ENCODE measurements at places on chromosomes 4 and X. TPM values are rescaled to one million over a fixed set of nuclear protein-coding genes. Genes with fewer than 3 reads are reported as not detected.

DNA sequence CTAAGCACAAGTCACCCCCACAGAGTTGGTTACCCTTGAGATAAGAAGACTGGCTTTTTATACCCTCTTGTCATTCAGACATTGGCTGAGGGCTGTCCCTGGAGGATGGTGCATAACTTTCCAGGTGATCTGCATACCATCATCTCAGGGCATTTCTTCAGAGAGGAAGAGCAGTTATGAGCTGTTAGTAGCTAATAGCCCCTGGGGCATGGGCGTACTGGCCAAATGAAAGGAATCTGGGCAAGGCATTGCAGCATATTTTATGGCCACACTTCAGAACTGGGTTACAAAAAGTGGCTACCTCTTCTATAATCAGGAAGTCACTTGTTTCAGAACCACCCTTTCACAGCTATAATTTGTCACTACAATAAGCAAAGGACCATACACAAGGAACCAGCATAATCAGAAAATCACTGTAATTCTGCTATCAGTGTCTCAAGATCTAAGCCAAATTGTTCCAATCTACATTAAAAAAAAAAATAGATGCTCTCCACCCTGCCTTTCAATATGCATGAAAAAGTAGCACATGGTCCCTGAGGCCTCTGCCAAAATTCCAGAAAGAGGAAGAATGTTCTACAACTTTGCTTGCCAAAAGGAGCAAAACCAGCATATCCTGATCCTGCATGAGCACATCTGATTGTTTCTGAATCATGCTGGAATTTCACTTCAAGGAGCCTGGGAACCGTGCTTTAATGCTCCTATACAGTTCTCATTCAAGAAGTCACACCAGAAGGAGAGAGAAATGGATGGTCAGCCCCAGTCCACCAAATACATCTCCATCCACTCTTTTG is 92.0 kb downstream of the TMEM144 start:
- DNase-seq = peak; percentile 60

- no peak for DNase-seq
Observed at GRCh38 chrX:151370906-151371305, 26.1 kb upstream of the VMA21 start.

- no peak for DNase-seq
Observed at GRCh38 chrX:18877469-18877868, 106.4 kb downstream of the PHKA2 start.

DNA sequence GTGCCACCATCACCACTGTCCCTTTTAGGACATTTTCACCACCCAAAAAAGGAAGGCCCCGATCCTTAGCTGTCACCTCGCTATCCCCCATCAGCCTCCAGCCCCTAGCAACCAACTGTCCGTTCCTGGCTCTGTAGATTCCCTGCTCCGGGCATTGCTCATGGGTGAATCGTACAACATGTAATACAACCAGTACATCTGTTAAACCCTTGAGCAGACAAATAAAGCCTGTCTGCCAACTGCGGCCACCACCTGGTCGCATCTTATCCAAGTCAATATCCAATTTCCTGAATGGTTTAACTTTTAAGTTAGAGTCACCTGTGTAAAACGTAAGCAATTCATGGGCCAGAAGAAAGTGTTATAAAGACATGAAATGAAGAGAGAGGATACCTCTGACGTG is 251.9 kb downstream of the AFAP1 start:
- DNase-seq = peak; percentile 66

DNA sequence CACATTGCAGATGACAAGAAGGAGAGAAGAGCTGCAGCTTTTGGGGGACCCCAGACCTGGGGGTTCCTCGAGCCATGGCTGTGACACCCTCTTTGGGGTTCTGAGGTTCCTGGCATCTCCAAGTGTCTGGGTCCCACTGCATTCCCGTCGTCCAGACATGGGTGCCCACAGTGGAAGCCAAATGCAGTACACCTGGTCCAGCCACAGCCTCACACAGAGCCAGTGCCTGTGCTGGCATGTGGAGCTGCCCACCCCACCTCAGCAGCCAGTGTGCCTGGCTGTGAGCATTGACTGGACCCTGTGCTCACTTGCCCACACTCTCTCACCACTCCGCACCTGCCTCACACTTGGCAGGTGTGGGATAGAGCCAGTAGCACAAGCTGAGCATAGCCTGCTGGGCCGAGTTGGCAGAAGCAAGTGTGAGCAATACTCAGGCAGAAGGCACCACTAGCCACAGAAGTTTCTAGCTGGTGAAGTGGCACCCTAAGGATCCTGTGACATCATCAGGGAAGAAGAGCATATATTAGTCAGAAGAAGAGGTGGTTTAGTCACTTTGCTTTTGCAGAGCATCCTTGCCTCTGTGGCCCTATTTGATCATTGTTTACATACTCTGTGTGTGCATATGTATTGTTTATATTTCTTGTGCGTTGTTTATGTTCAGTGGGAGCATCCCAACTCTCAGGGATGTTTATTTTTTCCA is 65.0 kb upstream of the MAGEB2 start:
- DNase-seq = no peak

- DNase-seq = peak; percentile 76
Observed at GRCh38 chr4:150302553-150302952, 224.3 kb downstream of the DCLK2 start.

GRCh38 chrX:11792461-11793421 is 34.7 kb downstream of the MSL3 start:
- no peak for DNase-seq

DNA sequence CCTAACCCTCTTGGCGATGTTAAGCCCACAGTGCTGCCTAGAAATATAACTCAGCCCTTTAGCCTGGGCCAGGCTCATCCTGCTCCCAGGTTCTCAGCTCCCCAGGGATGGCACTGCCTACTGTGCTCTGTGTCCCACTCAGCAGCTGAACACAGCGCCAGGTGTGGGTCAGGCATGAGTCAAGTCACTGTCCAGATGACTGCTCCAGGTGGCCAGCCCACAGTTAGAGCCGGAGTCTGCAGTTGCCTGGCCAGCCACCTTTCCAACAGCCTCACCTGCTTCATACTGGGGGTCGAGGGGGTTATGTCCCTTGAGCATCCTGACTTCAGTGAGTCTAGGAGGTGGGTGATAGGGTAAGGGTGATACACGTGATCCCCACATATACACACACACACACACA is 48.4 kb downstream of the TBC1D14 start:
- peak; percentile 43 for DNase-seq

GRCh38 chr4:184688447-184688846 is 38.9 kb downstream of the PRIMPOL start:
- peak; percentile 91 for DNase-seq

DNA sequence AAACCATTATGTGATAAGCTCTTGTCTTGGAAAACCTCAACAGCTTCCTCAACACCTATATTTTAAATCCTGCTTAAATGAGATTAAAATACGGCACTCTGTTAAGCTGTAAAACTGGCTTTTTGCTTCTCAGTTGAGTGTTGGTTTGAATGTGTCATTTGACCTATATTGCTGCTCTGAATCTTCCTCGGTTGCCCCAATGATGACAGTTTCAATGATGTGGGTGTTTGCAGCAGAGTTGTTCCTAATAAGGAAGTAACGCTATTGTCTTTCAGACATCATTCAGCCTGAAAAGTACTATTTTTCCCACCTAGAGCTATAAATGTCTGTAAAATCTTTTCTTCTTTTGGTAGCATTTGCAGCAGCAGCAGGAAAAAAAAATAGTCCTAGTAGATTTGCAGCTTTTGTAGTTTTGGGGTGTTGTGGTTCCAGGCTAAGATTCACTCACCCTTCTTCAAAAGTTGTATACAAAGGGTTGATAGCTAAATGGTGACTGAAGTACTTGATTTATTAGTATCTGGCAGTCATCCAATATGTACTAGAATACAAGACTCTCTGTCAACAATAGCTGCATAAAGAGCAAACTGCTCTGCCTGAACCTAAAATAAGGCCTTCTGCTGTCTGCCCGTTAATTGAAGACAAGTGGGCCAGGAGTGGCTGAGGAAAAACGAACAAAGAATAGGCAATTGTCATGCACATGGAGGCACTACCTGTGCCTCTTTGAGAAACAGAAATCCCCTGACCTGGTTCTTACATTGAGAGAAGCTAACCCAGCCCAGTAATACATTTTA is 333.1 kb downstream of the IL1RAPL1 start:
- DNase-seq = no peak

GRCh38 chr4:106806158-106806797 is 229.8 kb downstream of the DKK2 start:
- DNase-seq = no peak

DNA sequence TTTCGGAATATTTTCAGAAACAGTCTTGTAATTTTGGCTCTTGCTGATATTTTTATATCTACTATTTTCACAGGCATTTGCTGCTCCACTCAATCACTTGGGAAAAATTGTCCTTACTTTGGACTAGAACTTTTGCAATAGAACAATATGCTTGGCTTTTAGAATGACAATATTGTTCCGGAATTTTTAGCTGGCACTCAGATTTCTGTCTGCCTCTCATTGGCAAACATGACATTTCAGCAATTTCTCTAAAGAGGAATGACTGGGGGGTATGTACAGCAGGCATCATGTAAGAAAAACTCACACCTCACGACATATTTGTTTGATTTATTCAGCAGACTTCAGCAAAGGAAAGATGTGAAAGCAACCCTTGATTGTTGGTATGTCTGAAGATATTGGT is 243.6 kb upstream of the GPRIN3 start:
- DNase-seq = no peak

DNA sequence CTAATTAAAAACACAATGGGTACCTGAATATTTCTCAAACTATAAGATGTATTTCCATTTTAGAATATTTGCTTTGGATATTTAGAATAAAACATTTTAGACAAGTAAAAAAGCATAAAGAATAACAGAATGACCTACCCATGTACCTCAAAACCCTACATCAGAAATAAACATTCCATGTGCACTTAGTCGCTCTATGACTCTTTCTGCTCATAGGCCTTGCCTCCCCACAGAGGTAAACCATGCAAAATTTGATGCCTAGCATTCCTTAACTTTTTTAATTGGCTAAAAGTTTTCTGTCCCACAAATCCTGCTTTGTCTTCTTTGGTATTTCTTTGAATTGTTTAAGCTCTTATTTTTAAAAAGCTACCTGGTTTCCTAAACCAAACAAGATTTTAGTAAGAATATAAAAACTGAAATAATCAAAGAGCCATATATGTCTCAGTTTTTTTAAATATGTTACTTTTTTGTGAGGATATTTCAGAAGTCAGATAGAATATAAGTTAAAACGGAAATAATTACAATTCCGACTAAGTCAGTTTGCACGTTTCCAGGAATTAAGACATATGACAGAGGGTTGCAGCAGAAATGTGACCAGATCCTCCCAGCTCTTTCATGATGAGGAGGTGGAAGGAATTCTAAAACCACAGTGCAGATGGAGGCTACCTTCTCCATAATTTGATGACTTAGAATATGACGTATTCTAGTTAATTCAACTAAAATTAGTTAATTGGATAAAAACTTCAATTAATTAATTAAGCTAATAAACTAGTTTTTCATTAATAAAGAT is 102.5 kb downstream of the FIP1L1 start:
- DNase-seq = no peak

DNA sequence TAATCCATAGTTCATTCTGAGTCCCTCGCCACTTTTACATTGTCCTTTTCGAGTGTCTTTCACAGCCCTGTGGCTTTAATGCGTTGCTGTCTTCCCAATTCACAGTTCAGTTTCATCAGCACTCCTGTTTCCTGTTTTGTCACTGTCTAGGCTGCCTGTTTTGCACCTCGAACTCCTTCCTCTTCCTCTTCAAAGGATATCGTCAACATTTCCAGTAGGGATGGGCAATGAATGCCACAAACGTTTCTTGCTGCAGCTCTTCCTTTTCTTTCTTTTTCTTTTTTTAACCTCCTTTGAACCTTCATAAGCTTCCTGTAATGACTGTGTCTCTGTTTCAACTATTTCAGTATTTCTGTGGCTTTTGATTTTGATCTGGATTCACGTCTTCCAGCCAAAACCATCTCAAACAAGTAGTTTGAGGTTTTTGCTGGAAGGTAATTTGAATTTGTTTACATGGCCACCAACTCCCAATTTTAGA is 105.4 kb downstream of the ANXA3 start:
- no peak for DNase-seq

The CYLC1 gene
- total RNA-seq = not detected

The PWWP3B gene
- not detected for total RNA-seq

The ENPP6 gene
- total RNA-seq = not detected

The PRRG1 gene
- total RNA-seq = 16.3 TPM

The ATOH1 gene
- not detected for total RNA-seq

The CITED1 gene
- not detected for total RNA-seq
